Immature natural killer cell (primary cell): ENCODE measurements at places on chromosomes 12 and 14.

DNA sequence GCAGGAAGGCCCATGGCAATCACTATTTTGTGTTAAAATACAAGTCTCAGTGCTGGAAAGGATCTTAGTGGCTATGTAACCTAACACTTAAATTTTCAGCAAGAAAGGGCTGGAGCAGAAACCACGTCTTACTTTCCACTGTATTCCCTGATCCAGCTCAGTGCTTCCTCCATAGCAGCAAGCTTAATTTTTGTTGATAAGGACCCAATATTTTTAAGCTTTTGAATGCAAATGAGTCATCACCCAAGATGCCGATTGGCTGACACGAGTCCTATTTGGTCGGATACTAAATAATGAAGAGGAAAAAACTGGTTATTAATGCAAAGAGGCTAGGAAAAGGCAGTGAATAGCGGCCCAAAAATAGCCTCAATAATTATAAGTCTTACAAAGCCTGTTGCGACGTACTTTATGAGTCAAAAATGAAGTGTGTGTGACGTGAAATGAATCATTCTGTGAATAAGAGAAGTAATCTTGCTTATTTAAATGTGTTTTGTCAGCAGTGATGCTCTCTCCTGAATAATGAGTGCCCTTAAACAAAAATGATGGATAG is 46.9 kb upstream of the IGF1 start:
- no peaks in the 10 kb centered on the region for H3K4me1 ChIP-seq
- no peak overlapping the region for H3K4me3 ChIP-seq
- H3K27ac ChIP-seq, result no peak overlapping the region
- H3K27me3 ChIP-seq, result peaks cover 3% of the 10 kb centered on the region

- peaks cover 45% of the 10 kb centered on the region for H3K4me1 ChIP-seq
- no peaks in the 10 kb centered on the region for H3K36me3 ChIP-seq
- peak overlapping the region; percentile 76 for H3K4me3 ChIP-seq
- H3K27me3 ChIP-seq, result peaks cover 5% of the 10 kb centered on the region
- no peak overlapping the region for H3K27ac ChIP-seq
These were observed 58.7 kb upstream of the GZMB start for GRCh38 chr14:24692382-24693352.

GRCh38 chr12:93185369-93185741 is 192.4 kb upstream of the NUDT4 start:
- DNase-seq, result no peak
- peaks cover 2% of the 10 kb centered on the region for H3K27me3 ChIP-seq
- H3K36me3 ChIP-seq, result no peaks in the 10 kb centered on the region
- H3K4me3 ChIP-seq, result no peak overlapping the region
- peaks cover 14% of the 10 kb centered on the region for H3K4me1 ChIP-seq

DNA sequence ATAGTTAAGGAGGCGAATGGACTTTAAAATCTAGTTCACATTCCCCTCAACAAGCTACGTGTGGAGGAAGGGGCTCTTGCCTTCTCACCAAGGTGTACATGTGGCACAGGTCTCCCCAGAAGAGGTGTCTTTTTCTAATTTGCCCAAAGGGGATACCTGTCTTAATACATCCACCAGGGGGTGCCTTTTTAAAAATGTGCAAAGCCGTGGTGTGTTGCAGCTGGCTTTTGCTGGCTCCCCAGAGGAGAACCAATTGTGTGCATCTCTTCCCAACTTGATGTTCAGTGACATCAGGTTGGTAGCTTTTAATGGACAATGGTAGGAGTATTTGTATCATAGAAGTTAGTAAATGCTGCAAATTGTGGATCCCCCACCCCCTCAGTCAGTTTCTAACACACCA is 33.8 kb downstream of the CREBL2 start:
- no peak overlapping the region for H3K27ac ChIP-seq
- peak; percentile 54 for DNase-seq
- no peak overlapping the region for H3K4me3 ChIP-seq
- H3K36me3 ChIP-seq, result peaks cover 50% of the 10 kb centered on the region
- H3K27me3 ChIP-seq, result no peaks in the 10 kb centered on the region
- H3K4me1 ChIP-seq, result peaks cover 5% of the 10 kb centered on the region

DNA sequence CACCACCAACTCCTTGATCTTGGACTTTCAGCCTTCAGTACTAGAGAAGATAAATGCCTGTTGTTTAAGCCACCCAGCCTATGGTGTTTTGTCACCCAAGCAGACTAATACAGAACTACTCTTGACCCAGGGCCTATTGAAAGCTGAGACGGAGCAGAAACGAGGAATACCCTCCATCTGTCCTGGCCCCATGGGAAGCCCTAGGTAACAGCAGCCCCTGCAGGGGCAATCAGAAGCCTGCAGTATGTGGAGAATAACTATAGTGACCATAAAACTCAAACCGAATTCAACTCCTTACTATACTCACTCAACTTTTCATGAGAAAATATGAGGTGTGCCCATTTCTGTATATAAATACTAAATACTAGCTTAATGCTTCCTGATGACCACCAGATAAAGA is 307.4 kb downstream of the NUAK1 start:
- no peaks in the 10 kb centered on the region for H3K36me3 ChIP-seq
- H3K27ac ChIP-seq, result no peak overlapping the region
- H3K4me1 ChIP-seq, result no peaks in the 10 kb centered on the region
- no peak for DNase-seq
- no peak overlapping the region for H3K4me3 ChIP-seq
- no peaks in the 10 kb centered on the region for H3K27me3 ChIP-seq

DNA sequence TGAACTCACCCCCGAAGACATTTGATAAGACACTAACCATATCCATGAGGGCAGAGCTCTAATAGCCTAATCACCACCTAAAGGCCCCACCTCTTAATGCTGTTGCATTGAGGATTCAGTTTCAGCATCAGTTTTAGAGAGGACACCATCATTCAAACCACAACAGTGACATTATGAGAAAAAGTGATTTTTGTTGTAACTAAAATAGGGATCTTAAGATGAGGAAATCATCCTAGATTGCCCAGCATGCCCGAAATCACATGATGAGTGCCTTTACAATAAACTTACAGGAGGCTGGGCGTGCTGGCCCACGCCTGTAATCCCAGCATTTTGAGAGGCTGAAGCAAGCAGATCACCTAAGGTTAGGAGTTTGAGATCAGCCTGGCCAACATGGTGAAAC is 9.7 kb upstream of the GLT1D1 start:
- H3K36me3 ChIP-seq, result no peaks in the 10 kb centered on the region
- no peak overlapping the region for H3K27ac ChIP-seq
- peaks cover 26% of the 10 kb centered on the region for H3K4me1 ChIP-seq
- H3K4me3 ChIP-seq, result no peak overlapping the region
- DNase-seq, result no peak

DNA sequence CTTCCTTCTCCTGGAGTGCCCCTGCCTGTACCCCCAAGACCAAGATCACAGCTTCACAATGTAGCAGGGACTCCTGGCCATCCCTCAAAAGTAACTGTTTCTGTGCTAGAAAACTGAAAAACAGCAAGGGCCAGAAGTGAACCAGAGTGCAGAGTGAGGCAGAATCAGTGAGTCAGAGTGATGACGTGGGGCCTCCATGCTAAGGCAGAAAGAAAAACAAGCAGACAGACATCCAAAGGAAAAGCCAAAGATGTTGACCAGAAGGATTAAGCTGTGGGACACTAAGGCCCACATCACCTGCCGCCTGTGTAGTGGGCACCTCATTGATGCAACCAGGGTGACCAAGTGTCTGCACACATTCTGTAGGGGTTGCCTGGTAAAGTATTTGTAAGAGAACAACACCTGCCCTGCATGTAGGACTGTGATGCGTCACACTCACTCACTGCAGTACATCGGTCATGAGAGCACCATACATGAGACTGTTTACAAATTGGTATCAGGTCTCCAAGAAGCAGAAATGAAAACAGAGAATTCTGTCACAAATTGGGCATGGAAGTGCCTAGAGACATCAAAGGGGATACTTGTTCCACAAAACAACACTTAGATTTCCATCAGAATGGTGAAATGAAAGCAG is 51.2 kb downstream of the ARMH4 start:
- no peak for DNase-seq
- peaks cover 3% of the 10 kb centered on the region for H3K27me3 ChIP-seq
- H3K27ac ChIP-seq, result no peak overlapping the region
- no peaks in the 10 kb centered on the region for H3K36me3 ChIP-seq
- H3K4me3 ChIP-seq, result no peak overlapping the region

DNA sequence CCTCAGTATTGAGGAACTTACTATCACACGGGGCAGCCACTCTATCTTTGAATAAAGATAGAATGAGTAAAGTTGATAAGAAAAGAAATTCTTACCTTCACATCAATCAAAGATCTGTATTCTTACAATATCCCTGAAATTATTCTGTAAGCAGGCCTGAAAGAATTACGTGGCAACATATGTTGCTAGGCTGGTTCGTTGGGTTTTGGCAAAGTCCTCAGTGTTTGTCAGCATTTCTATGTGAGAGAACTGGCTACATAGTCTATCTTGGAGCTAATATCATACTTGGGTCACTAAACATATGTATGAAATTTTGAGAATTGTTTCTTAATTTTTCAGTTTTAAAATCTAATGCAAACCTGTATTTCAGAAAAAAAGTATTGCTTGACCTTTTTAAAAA is 412.2 kb upstream of the GARIN6 start:
- H3K4me3 ChIP-seq, result no peak overlapping the region
- no peak overlapping the region for H3K27ac ChIP-seq
- no peaks in the 10 kb centered on the region for H3K4me1 ChIP-seq
- no peaks in the 10 kb centered on the region for H3K36me3 ChIP-seq

DNA sequence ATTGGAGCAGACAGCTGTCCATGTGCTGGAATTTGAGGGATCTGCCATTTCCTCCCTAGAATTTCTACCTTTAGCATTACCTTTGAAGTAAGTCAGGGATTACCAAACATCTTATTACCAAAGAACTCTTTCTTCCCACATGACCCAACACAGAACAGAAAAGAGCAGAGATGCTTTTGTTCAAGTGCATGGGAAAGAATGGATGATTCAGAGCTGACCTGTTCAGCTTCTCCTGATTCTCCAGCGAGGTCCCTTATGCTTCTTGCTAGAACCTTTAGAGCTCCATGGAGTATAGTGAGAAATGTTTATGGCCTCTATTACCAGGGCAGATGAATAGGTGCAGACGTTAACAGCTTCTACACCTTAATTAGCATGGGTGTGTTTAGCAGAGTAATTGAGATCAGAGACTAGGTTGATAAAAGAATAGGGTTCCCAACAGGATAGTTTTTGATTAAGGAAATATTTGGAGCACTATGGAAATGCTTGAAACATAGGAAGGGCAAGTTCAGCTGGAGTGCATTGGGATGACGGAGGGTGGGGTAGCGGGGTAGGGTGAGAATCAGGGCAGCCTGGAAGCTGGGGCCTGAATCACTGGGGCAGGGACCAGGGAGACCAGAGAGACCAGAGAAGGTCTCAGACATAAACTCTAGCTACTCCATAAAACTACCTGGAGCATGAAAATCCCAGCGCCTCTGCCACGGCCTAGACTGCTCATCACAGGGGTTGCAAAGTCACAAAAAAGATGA is 223.7 kb downstream of the CACNA1C start:
- H3K4me1 ChIP-seq, result no peaks in the 10 kb centered on the region
- H3K27ac ChIP-seq, result no peak overlapping the region
- DNase-seq, result no peak
- H3K36me3 ChIP-seq, result no peaks in the 10 kb centered on the region

DNA sequence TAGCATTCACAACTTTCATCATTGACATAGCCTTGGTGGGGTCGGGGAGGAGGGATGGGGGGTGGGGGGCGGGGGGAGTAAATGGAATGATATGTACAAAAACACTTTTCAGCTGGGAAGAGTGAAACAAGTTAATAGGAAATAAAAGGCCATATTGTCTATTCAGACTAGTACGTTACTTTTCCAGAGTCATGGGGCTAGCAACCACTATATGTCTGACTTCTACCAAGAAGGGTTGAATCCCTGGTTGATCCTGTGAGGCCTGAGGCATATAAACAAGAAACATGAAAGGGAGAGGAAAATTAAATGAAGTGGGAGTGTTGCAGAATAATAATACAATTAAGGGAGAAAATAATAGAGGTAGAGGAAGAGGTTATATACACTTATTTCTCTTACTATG is 225.5 kb downstream of the ERC1 start:
- H3K4me3 ChIP-seq, result no peak overlapping the region
- H3K27ac ChIP-seq, result no peak overlapping the region
- H3K27me3 ChIP-seq, result no peaks in the 10 kb centered on the region
- no peaks in the 10 kb centered on the region for H3K4me1 ChIP-seq

DNA sequence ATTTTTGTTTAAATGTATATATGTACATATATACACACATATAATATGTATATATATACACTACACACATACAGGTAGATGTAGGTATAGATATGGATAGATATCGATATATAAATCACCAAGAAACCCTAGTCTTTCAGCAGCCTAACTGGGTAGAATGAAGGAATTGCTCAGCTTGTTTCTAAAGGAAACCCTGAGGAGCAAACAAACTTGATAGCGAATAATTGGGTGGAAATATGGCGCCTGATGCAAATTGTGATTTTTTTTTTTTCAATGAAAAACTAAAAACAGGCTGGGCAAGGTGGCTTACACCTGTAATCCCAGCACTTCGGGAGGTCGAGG is 254 bp upstream of the CCDC177 start:
- no peaks in the 10 kb centered on the region for H3K36me3 ChIP-seq
- peak overlapping the region; percentile 89 for H3K4me3 ChIP-seq
- no peak for DNase-seq
- peaks cover 8% of the 10 kb centered on the region for H3K4me1 ChIP-seq

GRCh38 chr12:74689929-74690328 is 152.3 kb downstream of the ATXN7L3B start:
- no peaks in the 10 kb centered on the region for H3K4me1 ChIP-seq
- DNase-seq, result no peak
- H3K4me3 ChIP-seq, result no peak overlapping the region
- H3K27ac ChIP-seq, result no peak overlapping the region
- no peaks in the 10 kb centered on the region for H3K36me3 ChIP-seq
- H3K27me3 ChIP-seq, result no peaks in the 10 kb centered on the region

DNA sequence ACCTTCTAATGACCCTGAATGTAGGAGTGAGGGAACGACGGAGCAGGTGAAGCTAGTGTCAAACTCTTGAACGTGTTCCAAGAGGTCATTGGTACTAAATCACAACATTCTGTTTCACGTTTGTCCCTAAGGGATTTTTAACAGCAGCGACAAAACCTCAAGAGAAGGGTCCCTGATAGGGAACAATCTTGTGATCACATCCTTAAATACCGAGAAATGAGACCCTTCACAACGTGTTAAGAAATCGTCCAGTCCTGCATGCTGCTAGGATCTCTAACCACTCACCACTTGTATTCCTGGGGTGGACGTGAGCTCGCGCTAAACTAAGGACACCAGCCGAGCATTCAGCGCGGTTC is 134.1 kb upstream of the KRAS start:
- peak overlapping the region; percentile 100 for H3K27ac ChIP-seq
- no peak for DNase-seq
- peak overlapping the region; percentile 98 for H3K4me3 ChIP-seq
- peaks cover 25% of the 10 kb centered on the region for H3K27me3 ChIP-seq

DNA sequence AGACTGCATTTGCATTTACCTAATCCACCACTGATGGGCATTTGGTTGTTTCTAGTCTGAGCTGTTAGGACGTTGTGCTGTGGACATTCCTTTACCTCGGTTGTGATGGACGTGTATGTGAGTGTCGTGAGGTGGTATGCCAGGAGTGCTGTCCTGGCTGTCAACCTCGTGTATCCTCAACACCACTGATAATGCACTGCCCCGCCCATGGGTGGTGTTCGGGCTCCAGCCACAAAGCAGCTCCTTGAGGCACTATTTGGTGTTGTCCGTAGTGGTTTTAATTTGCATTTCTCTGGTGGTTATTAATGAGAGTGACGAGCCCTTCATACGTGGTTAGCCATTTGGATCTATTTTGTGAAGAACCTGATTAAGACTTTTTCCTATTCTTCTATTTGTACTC is 87.6 kb downstream of the PPP2R5C start:
- DNase-seq, result no peak
- H3K27me3 ChIP-seq, result no peaks in the 10 kb centered on the region
- H3K4me3 ChIP-seq, result peak overlapping the region; percentile 7
- peaks cover 99% of the 10 kb centered on the region for H3K4me1 ChIP-seq
- H3K27ac ChIP-seq, result peak overlapping the region; percentile 94
- peaks cover 12% of the 10 kb centered on the region for H3K36me3 ChIP-seq
